ENCODE measurements at places on chromosomes 12 and 14.

GRCh38 chr12:46493834-46494181 is 121.2 kb upstream of the SLC38A2 start:
- no peak for DNase-seq

DNA sequence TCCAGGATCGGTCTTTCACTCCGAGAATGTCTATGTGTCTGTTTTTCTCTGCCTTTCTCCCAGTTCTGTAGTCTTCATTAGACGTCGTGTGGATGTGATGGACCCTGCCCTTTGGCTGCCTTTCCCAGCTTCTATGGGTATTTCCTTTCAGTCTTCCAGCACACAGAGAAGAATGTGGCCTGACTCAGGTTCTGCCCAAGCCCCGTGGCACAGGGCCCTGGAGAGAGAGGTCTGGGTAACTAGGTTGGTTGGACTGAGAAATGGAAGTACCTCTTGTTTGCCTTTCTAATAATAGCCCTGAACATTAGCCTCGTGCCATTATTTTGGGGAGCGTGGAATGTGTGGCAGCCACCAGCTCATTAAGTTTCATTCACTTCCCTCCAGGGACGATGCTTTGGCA is 3.8 kb downstream of the FOXJ2 start:
- DNase-seq: no peak

- DNase-seq: no peak
Measured at GRCh38 chr14:40796168-40796567, 810.5 kb upstream of the LRFN5 start.

GRCh38 chr14:64632056-64632455 is 72.2 kb upstream of the PLEKHG3 start:
- no peak for DNase-seq

DNA sequence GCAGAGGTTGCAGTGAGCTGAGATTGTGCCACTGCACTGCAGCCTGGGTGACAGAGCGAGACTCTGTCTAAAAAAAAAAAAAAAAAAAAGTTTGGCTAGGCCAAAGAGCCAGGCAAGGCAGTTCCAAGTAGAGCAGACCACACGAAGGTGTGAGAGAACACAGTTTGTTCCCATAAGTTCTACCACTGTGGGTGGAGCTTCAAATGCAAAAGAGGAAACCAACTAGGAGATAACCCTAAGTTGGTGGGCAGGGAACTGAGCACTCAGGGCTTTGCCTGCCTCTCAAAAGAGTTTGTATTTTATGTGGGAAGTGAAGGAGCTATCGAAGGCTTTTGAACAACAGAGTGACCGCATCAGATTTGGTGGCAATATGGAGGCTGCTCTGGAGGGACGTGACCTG is 15.1 kb downstream of the SOCS2 start:
- DNase-seq: no peak

DNA sequence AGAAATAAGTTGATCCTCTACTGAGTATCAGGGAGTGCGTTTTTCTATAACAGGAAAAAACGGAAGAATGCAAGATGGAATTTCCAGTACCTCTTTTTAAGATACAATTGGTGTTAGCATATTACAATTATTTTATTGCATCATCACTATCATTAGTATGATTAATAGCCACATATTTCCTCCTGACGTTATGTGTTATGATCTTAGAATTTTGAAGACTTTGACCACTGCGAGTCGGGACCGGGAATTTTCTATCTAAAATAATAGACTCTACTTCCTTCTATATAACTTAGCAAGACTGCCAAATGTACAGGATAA is 679 bp upstream of the SAV1 start:
- no peak for DNase-seq

DNA sequence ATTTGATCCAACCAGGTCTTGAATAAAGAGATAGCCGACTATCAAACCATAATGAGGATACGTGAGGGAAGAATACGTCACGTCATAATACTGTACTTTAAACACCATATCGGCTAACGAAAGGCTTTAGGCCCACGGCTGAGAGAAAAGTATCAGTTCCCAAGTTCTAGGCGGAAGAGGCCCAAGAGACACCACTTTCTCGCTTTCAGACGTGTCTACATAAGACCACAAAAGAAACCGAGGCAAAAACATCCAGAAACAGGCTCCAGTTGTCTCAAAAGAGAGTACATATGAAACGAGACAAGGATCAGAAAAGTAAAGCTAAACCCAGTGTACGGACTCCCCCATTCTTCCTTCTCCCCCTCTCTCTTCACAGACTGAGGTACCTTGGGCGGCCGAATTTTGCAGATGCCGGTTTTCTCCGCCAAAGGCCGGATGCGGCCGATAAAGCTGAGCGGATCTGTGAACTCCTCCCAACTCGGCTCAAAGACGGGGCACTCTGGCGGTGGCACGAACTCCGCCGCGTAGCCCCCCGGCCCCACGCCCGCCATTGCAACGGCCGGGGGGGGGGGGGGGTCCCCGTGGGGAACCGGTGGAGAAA is 479 bp downstream of the KDM5A start:
- DNase-seq: no peak

- no peak for DNase-seq
Measured at GRCh38 chr12:3350432-3350831, 140.6 kb upstream of the PRMT8 start.

- no peak for DNase-seq
Measured at GRCh38 chr12:42070036-42070435, 74.6 kb downstream of the GXYLT1 start.

DNA sequence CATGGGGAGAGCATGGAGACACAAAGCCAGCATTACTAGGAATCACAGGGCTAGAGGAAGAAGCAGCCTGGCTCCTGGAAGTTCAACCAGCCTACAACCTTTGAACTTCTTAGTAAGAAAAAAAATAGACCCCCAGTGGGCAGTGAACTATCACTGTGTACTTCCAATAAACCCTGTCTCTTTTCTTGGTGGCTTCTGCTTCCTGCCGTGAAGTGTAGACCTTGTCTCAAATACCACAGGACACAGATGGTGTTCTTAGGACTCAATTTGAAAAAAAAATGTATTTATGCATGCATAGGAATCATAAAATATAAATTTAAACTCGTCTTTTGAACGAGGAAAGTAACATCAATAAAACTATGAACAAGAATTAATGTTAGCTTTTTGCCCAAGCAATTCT is 3.6 kb upstream of the PTGER2 start:
- DNase-seq: no peak

DNA sequence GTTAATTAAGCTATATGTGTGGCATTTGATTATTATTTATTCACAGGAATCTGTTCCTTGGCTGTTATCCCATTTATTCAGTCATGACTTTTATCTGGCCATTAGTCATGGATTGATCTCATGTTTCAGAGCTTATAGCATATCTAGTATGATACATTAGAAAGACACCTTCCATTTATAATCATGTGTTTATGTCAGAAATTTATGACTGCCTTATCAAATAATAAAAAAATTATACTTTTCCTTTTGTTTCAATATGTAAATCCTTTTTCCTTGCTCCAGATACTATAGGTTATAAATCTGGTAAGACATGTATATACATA is 248.0 kb upstream of the PDE3A start:
- DNase-seq: no peak

- no peak for DNase-seq
Measured at GRCh38 chr14:63759456-63759855, 31.6 kb upstream of the SGPP1 start.

GRCh38 chr14:70707138-70708038 is 65.7 kb downstream of the TTC9 start:
- no peak for DNase-seq

DNA sequence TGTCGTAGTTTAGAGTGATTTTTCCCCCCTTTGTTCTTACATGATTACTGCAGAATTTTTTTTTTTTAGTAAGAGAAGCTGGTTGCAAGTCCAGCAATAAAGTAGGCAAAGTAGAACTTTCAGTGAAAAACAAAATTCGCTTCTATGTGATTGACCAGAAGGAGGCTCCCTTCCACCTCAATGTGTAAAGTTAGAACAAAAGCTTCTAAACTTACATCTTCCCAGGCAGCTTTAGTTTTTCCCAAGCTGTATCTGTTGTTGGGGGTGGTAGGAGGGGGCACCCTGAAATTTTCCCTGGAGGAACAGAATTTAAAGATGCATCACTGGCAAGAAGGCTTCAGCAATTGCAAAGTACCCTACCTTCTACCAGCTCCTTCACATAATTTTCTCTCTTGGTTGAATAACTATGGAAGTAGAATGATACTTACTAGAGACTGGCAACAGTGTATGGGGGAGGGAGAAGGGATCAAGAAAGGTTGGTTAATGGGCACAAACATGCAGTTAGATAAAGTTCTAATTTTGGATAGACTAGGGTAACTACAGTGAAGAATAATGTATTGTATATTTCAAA is 87.3 kb upstream of the E2F7 start:
- DNase-seq: no peak

DNA sequence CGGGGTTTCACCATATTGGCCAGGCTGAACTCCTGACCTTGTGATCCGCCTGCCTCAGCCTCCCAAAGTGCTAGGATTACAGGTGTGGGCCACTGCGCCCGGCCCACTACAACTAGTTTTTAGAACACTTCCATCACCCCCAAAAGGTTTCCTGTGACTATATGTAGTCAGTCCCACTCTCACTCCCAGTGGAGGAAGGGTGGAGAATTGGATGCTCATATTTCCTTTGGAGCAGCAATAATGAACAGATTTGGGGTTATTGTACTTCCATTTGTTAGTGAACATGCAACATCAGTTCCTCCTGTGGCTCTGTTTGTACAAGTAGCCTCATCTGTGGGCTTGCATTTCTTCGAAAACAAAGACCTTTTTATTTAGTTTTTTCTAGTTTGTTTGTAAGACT is 35.8 kb downstream of the RAP1B start:
- no peak for DNase-seq

DNA sequence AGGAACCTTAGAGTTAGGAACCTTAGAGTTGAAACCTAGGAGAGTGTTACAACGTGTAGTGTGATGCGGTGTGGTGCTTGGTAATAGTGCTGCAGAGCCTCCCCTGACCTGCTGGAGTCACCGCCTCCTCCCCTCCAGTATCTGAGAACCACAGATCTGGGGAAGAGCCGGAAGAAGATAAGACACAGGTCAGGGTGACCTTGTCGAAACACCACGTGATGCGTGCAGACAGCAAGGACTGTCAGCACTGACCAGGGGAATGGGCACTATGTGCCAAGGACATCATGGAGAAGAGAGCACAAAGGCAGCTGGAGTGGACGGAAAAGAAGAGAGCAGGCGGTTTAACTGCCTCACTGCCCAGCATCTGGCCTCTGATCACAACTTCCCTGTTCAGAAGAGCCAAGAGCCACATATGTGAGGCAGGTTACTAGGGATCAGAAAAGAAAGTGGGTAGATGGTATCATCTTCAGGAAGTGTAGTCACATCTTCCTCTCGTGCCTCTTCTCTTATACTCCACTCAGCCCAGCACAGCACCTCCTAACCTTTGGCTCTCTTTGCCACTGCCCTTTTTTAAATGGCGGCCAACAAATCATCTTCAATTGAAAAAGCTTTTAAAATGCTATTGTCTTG is 93.7 kb downstream of the TESC start:
- DNase-seq: no peak

GRCh38 chr12:95458761-95459160 is 15.2 kb upstream of the METAP2 start:
- no peak for DNase-seq

DNA sequence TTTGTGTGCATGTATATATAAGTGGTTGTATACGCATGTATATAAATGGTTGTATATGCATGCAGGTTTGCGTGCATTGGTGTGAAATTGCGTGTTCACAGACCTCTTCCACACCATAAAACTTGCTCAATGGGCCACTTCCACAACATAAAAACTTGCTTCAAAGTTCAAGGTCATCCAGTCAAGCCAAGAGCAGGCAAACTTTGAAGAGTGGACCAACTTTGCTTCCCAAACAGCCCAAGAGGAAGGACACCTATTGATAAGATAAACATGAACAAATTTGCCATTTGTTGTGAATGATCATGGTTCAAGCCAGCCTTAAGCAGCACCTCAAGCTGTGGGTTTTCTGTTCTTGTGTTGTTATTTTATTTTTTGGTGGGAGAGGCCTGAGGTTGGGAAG is 25.2 kb upstream of the PPP1CC start:
- no peak for DNase-seq

DNA sequence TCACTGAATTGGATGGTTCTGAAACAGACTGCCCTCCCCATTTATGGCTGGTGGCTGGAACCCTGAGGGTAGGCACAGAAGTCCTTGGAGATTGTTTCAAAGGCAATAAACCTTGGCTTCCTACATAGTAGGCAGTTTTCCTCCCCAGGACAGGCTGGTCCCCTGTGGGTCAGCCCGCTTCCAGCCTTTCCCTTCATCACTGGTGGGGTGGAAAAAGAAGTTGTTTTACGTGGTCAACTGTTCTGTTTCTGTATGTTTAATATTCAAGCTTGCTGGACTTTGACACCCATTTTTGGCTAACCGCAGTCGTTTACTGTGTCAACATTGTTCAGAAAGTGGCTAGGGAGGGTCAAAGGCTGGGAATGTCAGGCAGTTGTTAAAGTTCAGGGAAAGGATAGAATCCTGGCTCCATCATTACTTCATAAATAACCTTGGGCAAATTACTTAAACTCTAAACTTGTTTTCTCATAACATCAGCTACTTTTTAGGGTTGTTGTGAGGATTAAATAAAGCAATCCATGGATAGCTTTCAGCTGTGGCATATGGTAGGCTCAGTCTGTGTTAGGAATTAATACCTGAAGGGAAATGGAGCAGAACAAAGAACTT is 2.4 kb downstream of the KLHDC2 start:
- DNase-seq: no peak

DNA sequence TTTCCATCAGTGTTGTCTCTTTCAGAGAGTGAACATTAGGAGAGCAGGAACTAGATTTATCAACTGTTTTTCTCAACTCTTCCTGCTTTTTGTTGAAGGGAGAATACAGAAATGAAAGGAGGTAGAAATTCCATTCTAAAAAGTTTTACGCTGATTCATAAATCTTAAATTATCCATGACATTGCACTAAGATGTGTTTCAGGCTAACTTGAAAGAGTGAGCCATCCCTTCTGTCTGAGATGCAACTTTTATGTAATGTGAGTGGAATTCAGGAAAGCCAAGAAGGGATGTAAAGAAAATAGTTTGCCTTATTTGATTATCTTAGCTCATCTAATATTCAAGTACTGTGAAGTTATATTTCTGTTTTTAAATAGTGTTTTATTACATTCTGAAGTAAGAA is 349.5 kb upstream of the RGS6 start:
- DNase-seq: no peak

DNA sequence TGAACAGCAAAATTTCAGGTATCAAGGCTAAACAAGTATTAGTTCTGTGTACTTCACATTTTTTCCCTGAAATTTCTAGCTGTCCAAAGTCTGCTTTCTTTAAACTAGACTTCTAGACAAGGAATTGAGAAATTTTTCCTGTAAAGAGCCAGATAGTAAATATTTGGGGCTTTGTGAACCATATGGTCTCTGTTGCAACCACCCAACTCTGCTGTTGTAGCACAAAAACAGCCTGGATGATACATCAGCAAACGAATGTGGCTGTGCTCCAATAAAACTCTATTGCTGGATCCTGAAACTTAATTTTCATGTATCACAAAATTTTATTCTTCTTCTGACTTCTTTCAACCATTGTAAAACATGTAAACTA is 96.0 kb upstream of the SLC38A4 start:
- DNase-seq: no peak

DNA sequence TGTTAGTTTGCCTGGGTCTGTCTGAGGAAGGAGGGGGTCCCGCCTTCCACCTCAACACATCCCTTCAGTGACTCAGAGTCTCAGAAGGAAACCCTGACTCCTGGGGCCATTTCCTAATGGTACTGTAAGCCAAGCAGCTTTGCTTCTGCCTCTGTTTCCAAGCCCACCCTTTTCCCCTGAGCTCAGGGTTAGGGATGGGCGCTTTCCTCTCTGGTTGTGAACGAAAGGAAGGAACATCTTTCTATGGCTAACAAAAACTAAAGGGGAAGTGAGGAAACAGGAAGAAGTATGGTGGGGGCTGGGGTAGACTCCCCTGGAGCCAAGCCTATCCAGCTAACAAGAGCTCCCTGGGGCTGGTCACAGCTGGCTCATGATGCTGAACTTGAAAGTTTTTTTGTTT is 11.6 kb upstream of the UNC119B start:
- no peak for DNase-seq

All from stimulated activated CD4-positive, alpha-beta T cell treated with anti-CD3 and anti-CD28 coated beads, Interleukin-1b, Interleukin-23, amount 100 ng/mL, for 1 hour (primary cell).